ENCODE measurements at places on chromosomes 5 and 9.

DNA sequence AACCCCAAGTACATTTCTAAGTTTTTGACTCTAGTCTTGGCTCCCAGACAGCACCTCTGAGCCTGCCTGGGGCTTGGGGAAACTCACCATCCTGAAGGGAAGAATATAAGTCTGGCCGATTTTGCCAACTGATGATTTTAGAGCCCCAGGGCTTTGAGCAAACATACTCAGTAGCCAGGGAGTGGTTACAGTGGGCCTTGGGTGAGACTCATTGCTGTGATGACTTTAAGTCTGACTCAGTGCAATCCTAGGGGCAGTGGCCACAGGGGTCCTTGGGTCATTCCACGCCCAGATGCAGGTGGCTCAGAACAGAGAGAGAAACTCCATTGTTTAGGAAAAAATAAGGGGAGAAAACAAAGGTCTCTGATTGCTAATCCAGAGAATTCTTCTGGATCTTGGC lies 312.0 kb upstream of the EDIL3 start:
- DNase-seq, result no peak

- DNase-seq, result no peak
Measured at GRCh38 chr9:94610181-94610606, 16.6 kb upstream of the FBP2 start.

- DNase-seq, result no peak
Measured at GRCh38 chr5:154352960-154353548, 92.7 kb upstream of the SAP30L start.

DNA sequence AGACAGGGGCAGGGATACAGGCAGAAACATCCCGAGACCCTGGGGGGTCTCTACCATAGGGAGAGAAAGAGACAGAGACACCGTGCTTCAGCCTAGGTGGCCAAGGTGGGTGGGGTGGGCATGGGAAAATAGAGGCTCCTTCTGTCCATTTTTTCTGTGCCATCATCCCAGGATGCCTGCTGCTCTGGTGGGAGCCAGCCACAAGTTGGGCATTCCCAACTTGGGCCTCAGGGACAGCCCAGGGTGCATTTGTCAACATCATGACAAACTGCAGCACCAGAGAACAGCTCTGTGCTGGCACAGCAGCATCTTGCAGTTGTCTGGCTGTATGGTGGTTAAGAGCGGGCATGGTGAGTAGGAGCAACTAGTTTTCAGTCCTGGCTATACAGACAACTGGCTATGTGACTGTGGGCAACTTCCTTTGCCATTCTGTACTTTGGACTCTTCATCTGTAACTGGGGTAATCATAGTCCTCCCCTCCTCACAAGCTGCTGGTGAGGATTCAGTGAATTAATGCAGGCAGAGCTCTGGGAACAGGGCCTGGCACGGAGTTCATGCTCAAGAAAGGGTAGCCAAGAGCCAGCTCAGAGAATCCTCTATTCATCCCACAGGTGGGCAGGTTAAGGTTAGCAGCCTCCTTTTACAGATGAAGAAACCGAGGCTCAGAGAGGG lies 100.4 kb downstream of the RGS3 start:
- no peak for DNase-seq

DNA sequence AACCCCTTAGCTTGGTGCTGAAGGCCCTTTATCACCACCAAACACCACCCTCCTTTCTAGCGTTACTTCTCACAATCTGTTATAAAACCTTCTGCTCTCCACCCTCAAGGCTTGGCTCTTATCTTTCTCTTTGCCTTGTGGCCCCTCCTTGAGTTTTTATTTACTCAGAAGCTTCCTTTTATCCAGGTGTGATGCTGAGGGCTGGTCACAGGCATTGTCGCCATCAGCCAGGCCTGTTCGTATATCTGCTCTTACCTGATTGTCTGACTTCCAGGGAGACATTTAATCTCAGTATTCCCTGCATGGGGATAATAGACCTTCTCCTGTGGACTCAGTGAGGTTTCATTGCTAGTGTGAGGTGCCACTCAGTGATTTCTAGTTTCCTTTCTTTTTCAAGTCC lies 34.2 kb downstream of the MEGF10 start:
- DNase-seq, result no peak

GRCh38 chr5:160800375-160801275 lies 51.4 kb downstream of the ATP10B start:
- DNase-seq, result no peak

- DNase-seq, result no peak
Measured at GRCh38 chr9:79862921-79863890, 291.4 kb downstream of the TLE4 start.

DNA sequence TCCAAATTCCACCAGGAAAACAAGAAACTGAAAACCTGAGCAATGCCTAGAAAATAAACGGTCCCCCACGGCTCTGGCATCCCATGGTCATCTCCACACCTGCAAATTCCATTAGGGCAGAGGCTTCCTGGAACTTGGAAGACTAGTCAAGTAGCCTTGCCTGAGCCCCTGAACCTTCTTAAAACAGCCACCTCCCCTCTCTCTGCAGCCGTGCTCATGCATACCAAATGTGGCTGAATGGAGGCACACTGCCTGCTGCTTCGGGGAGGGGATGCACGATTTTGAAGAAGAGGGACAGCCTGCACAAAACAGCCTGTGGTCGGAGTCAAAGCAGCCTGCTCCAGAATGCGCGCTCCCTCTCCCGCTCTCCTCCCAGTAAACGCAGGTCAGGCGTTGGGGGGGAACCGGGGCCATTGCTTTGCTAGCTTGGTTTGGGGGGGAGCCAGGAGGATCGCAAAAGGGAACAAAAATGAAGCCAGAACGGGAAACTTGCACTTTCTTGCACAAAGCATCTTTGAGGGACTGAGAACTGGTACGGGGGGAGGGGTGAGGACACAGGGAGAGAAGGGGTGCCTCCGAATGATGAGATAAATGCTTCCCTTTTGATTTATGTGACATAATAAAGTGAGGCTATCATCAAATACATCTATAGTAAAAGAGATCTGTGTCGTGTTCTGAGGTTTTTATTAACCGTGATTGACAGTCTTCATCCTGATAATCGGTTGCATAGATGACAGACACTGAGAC lies at the start of gene TRPM3:
Gene TRPM3, minus strand, starts transcription at position 347 of the 747 bp plus-strand sequence. Its CDS starts 267 bp downstream, at position 80.
- no peak for DNase-seq

- no peak for DNase-seq
Measured at GRCh38 chr5:103674251-103674650, 111.7 kb upstream of the NUDT12 start.

- no peak for DNase-seq
Measured at GRCh38 chr5:53256746-53257145, 147.2 kb upstream of the MOCS2 start.

DNA sequence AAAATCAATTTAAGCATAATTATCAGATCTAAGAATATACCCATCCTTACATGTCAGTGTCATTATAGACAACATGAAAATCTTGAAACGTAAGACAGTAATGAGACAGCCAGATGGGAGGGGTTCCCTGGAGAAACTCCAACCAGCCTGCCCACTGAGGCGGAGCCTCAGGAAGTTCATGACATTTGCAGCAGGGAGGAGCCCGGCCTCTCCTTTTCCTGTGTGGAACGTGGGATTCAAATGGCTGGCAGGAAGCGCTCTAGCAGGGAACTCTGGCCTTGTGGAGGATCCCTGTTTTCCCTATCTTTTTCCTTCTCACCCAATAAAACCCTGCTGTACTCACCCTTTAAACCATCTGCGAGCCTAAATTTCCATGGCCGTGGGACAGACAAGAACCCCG lies 176.6 kb upstream of the KCNN2 start:
- DNase-seq, result no peak

DNA sequence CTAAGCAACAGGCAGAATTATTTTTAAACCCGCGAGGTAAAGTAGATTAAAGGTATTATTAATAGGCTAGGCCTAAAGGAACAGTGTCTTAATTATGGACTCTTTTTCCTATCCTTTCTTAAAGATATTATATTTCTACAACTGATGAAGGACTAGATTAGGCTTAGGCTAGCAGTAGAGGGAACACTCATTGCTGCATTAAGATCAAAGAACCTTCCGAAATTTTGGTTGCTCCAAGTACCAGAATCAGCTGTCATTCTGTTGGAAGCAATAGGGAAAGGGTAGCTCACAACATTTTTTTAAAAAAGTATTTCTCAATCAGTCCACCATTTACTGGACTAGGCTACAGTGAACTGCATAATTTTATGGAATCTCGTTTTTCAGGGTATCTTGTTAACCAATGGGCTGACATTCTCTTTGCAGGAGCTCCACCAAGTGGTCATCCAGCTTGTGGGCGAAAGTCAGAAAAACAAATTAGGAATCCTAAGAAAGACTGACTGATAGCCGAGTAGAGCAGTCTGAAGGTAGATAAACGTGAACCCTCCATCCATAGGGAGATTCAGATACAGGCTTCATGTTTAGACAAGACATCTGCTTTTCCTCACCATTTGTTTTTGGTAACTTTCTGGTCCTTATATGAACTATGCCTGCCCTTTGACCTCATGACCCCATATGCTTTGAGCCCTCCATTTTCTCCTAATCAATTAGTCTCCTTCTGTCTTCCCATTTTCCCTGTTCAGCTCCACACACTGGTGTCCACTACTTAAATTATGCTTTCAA lies 103.6 kb upstream of the CHD1 start:
- no peak for DNase-seq

DNA sequence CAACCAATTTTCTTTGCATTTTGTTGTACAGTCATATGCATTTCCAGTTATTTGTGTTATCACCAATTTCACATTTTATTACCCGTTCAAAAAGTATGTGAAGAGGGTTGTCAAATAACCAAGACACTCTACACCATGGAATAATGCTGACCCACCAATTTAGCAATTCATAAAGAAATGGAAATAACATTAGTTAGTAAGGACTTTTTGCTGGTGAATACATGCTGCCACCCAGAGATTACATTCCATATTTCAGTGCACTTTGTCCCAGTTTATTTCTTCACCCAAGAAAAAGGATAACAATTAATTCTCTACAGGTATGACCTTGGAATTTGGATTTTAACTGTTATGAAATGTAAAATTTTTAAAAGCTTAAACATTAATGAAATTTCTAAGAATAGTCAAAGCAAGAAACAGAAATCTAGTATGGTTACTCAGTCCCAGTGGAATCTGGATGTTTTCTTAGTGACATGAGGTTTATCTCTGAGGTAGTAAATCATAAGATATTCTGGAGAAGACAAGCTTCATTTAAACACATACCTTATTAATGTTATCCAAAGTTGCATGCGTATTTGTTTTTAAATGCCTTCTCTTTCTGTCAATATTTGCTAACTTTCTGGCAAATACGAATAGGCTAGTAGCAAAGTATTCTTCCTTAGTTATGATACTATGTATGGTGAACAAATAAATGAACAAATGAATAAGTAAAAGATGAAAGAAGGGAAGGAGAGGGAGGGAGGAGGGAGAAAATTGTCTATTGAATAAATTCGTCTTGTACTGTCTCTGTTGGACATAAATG lies 100.6 kb downstream of the CETN3 start:
- DNase-seq, result no peak

DNA sequence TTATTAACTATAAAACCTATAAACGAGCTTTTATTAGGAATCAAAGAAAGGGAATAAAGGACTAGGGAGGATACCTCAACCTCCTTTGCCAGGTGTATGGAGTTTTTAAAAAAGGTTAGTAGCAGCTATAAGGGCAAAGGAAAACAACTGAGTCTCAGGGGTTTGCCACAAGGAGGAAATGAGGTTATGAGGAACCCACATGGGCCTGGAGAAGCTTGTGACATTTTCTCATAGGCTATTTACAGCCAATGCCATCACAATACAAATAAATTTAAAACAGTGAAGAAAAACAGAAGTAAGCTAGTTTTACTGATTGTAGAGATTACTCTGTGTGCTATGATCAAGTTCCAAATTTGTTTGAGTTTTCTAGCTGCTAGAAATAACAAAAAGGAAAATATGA lies 92.6 kb downstream of the CDKN2A start:
- no peak for DNase-seq

GRCh38 chr5:36932056-36932455 lies 55.5 kb downstream of the NIPBL start:
- DNase-seq, result no peak

DNA sequence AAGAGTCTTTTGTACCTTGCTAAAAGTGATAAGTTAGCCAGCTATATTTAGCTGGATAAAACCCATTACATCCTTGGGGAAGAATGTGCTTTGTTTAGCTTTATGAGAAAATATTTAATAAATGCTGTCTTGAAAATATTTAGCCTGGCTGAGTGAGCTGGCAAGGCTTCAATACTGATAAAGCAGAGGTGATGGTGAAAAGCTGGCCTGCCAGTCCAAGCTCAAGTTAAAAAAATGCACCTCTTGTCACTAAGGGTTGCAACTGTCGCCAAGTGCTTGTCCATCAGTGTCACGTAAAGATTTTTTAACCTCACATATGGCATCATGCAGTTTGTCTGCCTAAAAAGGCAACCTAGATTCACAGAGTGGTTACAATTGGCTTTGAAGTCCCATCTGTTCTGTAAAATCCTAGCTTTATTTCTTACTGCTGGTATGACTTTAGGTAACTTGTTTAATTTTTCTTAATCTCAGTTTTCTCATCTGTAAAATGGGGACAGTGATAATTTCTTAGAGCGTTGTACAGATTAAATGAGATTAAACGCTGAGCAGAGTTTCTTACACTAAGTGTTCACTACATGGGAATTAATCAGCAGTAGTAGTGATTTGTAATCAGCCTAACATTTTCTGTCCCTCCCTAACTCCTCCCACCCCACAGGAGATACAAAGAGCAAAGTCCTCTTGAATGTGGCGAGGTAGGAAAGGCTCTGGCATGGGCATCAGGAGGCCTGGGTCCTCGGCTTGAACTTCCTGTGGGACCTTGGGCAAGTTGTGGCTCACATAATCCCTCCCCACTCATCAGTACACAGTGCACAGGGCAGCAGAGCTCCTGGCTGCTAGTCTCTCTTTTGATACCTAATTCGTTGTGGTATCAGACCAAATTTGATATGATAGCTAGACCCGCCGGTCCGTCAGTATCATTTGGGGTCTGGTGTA lies 48.7 kb downstream of the PIK3R1 start:
- no peak for DNase-seq

- no peak for DNase-seq
Measured at GRCh38 chr9:13131416-13131815, 148.1 kb downstream of the MPDZ start.

- no peak for DNase-seq
Measured at GRCh38 chr9:96067600-96067999, 192.1 kb downstream of the ERCC6L2 start.

DNA sequence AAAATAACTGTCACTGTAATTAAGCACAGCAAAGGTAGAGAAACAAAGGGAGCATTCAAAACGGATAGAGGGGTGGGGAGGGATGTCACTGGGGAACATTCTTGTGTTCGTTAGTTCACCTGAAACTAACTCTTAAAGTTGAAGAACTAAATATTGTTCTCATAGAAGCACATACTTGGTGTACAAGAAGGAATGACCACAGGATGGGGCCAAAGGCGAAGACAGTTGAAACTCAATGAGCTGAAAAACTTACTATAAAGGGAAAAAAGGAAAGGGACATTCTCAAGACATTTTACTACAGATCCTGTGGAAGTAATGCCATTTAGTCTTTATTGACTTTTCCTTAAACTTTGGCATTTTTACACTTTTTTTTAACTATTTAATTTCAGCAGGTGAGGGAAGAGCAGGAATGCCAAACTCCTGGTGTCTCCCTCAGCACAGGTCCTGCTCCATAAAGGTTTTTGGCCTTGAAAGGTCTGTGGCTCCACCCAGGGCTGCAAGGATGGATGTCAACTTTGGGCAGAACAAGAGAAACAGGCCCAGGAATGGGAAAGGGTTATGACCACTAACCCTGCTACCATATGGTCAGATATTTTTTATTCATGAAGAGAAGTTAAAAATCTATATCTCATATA lies 197.6 kb upstream of the RASA1 start:
- DNase-seq, result no peak
